ENCODE measurements at places on chromosomes 11 and 22. TPM values are rescaled to one million over a fixed set of nuclear protein-coding genes. Genes with fewer than 3 reads are reported as not detected.

CSF2RB gene
- total RNA-seq = 0.17 TPM

GRCh38 chr11:83835423-83835822, 549.3 kb upstream of the CCDC90B start:
- no peak for DNase-seq

DNA sequence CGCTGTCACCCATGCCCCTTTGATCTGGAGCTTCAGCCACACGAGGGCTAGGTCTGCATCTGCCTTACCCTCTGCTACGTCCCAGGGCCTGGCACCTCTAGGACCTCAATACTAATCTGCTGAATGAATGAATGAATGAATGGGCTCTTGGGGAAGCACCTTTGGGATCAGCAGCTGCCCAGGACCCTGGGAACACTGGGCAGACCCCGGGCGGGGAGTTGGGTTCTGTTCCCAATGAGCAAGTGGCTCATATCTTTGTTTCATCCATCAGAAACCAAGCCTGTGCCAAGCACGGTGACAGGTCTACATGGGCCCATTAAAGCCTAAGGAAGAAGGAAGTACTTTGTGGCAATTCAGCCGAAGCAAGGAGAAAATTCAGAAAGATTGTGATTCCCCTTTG, 41.5 kb upstream of the SHISAL1 start:
- no peak for DNase-seq

GRCh38 chr11:105443623-105444022, 166.2 kb upstream of the GRIA4 start:
- DNase-seq = no peak

DNA sequence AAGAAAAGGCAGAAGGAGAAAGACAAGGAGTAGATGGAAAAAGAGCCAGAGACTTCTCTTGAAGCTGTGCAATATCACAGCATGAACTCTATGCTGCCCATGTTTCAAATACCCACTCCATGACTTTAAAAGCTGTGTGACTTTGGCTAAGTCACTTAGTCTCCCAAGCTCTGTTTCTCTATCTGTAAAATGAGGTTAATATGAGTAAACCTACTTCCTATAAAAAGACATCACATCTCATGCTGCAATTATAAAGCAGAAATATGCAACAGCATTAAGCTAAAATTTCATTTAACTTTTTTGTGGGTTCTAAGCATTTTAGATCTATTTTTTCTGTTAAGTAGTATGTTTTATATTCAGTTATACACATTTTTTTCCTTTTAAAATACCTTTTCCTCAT, 11.6 kb downstream of the DGCR2 start:
- DNase-seq = no peak

DNA sequence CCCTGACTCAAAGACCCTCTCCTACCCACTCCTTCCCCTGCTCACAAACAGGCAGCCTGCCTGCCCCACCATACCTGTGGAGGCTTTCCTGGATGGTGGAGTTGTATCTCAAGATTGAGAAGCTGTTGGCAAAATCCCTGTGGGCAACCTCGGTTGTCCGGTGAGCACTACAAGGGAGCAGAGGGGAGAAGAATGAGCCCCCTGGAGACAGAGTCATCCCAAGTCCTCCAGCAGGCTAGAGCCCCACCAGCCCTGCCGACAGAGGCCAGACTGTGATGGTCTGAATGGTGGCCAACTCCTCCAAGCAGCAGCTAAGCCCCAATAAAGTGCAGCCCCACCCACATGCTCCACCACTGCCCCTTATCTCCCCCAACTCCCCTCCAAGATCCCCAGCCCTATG, 17.5 kb downstream of the TMPRSS13 start:
- DNase-seq = no peak

GRCh38 chr11:28704801-28705200, 596.6 kb downstream of the METTL15 start:
- no peak for DNase-seq
